Activated CD4-positive, alpha-beta T cell treated with anti-CD3 and anti-CD28 coated beads, Interleukin-2, amount 10 ng/mL, durations not matched to agents 7 days and 5 days (primary cell): ENCODE measurements at places on chromosomes 13 and 19.

DNA sequence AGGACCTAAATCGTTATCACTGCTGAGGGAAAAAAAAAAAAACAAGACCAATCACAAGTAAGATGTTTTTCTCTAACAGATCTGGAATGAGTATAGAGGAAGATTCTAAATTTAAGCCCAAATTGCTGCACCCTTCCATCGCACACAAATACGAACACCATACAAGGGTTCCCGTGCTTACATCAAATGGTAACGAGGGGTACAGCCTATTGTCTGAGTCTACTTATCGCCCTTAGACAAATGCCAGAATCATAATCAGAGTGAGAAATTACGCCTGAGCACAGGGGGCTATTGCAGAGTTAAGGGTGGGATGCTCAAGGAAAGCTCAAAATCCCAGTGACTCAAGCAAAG lies 603 bp downstream of the ZC3H13 start:
- no peak for DNase-seq

DNA sequence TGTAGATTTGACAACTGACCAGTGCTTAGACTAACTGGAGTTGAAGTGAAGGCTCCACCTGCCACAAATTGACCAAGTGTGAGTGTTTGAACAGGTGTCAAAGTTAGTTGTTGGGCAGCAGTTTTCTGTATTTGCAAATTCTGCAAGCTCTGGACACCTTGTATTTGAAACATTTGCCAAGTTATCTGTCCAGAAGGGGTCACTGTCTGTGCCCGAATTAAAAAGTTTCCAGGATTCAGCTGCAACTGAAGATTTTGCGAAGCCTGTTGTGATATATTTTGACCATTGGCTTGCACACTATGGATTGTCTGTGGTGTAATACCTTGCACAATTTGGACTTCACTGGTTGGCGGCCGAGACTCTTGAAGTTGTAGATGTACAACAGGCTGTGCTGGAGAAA lies 1690.7 kb downstream of the SLITRK5 start:
- DNase-seq: no peak

GRCh38 chr13:107450931-107451330 lies 764.4 kb downstream of the LIG4 start:
- DNase-seq: no peak

- no peak for DNase-seq
Measured at GRCh38 chr13:51758691-51759090, 45.3 kb downstream of the DHRS12 start.

DNA sequence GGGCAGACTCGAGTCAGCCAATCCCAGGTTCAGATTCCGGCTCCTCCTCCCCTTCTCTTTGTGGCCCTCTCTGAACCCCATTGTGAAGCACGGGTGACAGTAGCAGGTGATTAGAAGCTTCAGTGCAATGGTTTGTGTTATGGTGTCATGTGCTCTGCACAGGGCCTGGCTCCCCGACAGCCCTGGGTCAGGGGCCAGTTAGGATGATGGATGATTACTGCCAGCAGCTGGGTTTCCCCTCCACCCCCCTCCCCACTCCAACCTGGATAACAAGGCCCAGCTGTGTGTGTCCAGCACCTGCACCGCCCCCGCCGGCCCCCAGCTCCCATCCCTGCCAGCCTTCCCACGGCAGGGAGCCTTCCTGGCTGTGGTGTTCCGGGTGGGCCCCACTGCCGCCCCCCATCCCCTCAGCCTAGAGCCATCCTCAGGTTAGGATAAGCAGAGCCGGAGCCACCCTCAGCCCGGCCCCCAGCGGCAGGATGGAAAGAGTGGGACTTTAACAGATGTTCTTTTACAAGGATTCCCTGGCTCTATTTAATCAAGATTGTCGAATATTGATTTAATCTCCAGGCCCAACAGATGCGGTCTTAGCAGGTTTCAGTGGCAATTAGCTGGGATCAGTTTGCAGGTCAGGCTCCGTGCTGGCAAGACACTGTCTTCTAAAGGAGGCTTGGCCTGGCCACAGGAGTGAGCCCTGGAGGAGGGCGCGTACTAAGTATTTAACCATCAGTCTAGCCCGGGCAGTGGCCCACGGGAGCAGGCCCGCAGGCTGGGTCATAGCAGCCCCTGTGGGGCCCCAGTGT lies 156.2 kb downstream of the SIPA1L3 start:
- no peak for DNase-seq

- peak; percentile 49 for DNase-seq
Measured at GRCh38 chr13:73059460-73060250, 850 bp downstream of the KLF5 start.

- no peak for DNase-seq
Measured at GRCh38 chr13:21872795-21873194, 201.9 kb downstream of the FGF9 start.

GRCh38 chr19:5676772-5677105 lies 3.6 kb downstream of the MICOS13 start:
- DNase-seq: no peak

- peak; percentile 89 for DNase-seq
Measured at GRCh38 chr19:54168174-54168917, 4.6 kb downstream of the TMC4 start.

DNA sequence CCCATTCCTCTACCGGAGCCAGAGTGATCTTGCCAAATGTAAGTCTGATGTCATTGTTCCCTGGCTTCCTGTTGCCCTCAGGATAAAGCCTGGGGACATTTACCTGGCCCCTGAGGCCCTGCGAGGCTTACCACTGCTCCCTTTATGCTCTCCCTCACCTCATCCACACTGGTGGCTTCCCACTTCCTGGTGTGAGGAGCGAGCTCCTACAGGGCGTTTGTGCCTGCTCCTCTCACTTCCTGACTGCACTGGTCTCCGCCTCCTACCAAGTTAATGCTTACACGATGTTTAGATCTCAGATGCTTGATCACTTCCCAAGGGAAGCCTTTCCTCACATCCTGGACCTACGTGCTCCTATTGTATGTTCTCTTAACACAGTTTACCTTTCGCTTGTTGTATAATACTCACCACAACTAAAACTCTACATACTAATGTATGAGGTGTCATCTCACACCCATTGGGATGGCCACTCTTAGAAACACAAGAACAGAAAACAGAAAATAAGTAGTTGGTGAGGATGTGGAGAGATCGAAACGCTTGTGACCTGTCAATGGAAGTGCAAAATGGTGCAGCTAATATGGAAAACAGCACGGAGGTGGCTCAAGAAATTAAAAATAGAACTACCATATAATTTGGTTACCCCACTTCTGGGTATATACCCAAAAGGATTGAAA lies 177.6 kb downstream of the SHISA2 start:
- DNase-seq: no peak

GRCh38 chr13:28584873-28585381 lies 74.0 kb upstream of the POMP start:
- DNase-seq: no peak

- no peak for DNase-seq
Measured at GRCh38 chr19:46755077-46755852, 9.0 kb upstream of the STRN4 start.

DNA sequence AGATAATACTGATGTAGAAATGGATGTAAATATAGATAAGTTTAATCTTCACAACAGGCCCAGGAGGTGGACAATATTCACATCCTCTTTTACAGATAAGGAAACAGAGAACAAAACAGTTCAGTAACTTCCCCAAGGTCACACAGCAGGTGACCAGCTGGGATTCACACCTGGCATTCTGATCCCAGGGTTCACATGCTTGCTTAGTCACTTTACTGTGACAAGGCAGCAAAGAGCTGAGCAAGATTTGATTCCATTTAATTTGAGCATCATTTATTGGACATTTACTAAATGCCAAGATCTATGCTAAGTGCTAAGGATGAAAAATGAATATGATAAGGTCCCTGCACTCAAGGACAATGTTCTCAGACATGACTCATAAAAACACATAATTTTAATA lies 94.1 kb upstream of the STARD13 start:
- no peak for DNase-seq

DNA sequence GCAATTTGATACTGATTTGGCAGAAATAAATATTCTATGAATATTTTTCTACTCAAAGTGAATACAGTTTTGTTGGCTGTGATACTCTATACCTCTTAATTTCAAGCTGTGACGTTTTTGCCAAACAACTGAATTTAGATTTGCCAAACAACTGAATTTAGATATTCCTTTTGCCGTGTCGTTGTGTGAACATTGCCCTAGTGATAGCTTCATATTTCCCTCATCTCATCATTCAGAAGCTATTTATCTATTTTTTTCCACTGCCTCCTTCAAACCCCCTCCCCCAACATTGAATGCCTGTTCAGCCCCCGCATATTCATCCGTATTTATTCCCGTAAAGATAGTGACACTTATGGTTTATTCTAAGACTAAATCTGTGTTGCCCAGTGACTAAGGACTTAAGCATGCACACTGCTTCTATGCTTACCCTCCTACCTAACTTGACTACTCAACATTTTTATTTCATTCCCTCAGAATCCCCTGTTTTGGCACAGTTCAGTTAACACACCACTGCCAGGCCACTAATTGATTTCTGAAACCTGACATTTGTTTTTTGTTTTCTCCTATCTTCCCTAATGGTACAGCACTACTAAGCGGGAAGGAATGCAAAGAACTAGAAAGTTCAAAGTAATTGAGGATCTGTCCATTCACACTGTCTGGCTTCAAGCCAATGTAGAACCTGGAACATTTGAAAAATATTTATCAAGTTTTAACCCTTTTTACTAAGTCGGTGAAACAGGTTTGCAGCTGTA lies 2.8 kb upstream of the KLF5 start:
- DNase-seq: no peak

GRCh38 chr19:2170987-2171348 lies 7.2 kb downstream of the DOT1L start:
- no peak for DNase-seq

DNA sequence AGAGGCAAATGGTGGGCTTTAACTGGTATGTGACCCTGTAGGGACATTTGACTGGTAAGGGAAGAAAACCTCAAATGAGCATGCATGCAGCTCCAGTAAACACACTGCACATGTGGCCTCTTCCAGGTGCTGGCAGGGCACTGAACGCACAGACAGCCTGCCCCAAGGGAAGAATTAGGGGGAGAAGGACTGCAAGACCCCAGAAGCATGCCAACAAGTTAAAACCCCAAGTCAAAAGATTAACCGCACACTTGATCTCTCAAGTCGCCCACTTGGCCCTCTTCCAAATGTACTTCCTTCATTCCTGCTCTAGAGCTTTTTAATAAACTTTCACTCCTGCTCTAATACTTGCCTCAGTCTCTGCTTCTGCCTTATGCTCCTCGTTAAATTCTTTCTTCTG lies 46.9 kb upstream of the SLITRK1 start:
- DNase-seq: no peak

DNA sequence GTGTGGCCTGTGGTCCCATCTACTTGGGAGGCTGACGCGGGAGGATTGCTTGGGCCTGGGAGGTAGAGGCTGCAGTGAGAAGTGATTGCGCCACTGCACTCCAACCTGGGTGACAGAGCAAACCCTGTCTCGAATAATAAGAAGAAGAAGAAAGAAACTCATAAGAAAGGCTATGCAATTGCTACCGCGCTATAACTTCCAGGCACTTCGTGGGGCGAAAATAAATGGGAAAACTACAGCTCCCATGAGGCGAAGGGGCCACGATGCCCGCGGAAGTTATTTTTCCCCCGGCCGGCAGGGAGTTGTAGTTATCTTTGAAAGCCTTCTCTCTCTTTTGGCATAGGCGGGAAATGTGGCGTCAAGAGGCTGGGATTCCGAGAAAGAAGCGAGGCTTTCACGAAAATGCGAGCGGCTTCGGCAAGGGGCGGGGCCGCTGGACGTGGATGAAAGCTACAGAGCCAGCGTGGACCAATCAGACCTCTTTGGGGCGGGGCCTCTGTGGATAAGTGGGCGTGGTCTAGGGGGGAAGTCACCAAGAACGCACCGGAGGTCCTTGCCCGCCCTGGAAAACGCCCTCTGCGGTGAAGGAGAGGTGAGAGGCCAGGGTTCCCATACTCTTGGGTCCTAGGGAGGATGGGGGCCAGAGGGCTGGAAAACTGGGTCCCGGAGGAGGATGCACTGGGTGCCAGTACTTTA lies at the start of gene NUCB1:
Gene NUCB1, plus strand, starts transcription at position 532 of the 696 bp plus-strand sequence. CDS start 485 bp downstream, outside the sequence.
- peak; percentile 100 for DNase-seq

DNA sequence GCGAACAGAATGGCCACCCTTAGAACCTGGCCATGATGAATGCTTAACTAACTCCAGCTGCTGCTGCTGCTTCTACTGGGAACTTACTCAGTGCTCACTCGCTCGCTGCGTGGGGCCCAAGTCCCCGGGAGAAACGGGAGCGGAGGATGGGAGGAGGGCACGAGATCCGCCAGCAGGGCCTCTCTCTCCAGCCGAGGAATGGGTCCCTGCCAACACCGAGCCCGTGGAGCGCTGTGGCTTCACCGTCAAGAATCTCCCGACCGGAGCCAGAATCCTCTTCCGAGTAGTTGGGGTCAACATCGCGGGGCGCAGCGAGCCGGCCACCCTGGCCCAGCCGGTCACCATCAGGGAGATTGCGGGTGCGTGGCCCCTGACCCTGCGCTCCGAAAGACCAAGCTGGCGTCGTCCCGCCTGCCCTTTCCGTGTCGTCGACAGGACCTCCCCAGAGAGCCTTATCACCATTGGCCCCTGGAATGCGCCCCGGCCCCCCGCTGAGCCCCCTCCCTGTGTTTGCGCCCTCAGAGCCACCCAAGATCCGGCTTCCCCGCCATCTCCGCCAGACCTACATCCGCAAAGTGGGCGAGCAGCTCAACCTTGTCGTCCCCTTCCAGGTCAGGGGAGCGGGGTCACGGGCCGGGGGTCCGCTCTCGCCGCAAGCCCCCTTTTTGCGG lies 17.8 kb upstream of the EMC10 start:
- DNase-seq: no peak

DNA sequence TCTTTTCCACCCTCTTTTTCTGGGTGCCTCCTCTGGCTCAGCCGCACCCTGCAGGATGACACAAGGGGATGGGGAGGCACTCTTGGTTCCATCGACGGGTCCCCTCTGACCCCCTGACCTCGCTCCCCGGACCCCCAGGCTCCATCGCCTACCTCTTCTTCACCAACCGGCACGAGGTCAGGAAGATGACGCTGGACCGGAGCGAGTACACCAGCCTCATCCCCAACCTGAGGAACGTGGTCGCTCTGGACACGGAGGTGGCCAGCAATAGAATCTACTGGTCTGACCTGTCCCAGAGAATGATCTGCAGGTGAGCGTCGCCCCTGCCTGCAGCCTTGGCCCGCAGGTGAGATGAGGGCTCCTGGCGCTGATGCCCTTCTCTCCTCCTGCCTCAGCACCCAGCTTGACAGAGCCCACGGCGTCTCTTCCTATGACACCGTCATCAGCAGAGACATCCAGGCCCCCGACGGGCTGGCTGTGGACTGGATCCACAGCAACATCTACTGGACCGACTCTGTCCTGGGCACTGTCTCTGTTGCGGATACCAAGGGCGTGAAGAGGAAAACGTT lies 24.0 kb downstream of the LDLR start:
- no peak for DNase-seq

- DNase-seq: no peak
Measured at GRCh38 chr13:77503398-77503797, 32.1 kb upstream of the SCEL start.

- peak; percentile 64 for DNase-seq
Measured at GRCh38 chr19:14347999-14348889, 33.0 kb upstream of the ADGRE5 start.
